ENCODE measurements at places on chromosomes 1 and 21. TPM values are rescaled to one million over a fixed set of nuclear protein-coding genes. Genes with fewer than 3 reads are reported as not detected.

The HES3 gene
- not detected for total RNA-seq

The AADACL4 gene
- not detected for total RNA-seq

The JAM2 gene
- 3.4 TPM for total RNA-seq

The LIN9 gene
- total RNA-seq = 0.52 TPM

The CFHR1 gene
- not detected for total RNA-seq

The DISC1 gene
- 2.3 TPM for total RNA-seq

The LRRC39 gene
- total RNA-seq = not detected

The PIK3R3 gene
- total RNA-seq = 12.9 TPM

The PDE4DIP gene
- 49.8 TPM for total RNA-seq

Data from body of pancreas (tissue), 4 donors.